Activated naive CD4-positive, alpha-beta T cell treated with anti-CD3 and anti-CD28 coated beads, Interleukin-2, amount 50 U/mL, for 72 hours (primary cell): ENCODE measurements at places on chromosomes 5 and 9. TPM values are rescaled to one million over a fixed set of nuclear protein-coding genes. Genes with fewer than 3 reads are reported as not detected.
A peak's percentile ranks its signal among the peaks of the same experiment; 100 is the strongest.

The FBP1 gene
- total RNA-seq = 1.2 TPM

The PDLIM4 gene
- total RNA-seq = not detected

The PCDHB14 gene
- not detected for total RNA-seq

The CCDC171 gene
- total RNA-seq = 5.8 TPM

The CTNND2 gene
- total RNA-seq = not detected

The CFAP90 gene
- not detected for total RNA-seq

The HSPB3 gene
- total RNA-seq = not detected

The IL17B gene
- not detected for total RNA-seq

The C1QTNF3 gene
- 3.3 TPM for total RNA-seq

The ALDH1A1 gene
- total RNA-seq = 0.11 TPM

The SLC6A7 gene
- total RNA-seq = not detected

The NTRK2 gene
- 0.16 TPM for total RNA-seq

The MLANA gene
- not detected for total RNA-seq

The BTNL3 gene
- not detected for total RNA-seq

The RECK gene
- total RNA-seq = 7.6 TPM

The VLDLR gene
- 0.98 TPM for total RNA-seq

DNA sequence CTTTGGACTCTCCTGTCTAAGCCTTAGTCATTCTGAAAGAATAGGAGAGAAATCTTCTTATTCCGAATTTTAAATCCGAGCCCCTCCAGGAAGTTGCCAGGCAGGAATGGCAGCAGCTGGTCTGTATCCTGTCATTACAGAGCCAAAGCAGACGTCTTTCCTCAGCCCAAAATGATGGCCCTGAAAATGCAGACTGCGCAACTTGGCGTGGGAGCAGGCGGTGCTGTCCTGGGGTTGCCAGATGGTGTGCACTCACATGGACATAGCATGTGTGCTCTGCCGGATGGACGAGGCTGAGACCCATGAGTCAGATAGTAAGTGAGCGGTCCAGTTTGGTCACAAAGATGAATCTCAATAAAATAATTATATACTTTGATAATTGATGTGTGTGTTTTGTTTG is 410.4 kb downstream of the KCTD16 start:
- no peak for DNase-seq

- no peak for DNase-seq
Measured at GRCh38 chr9:117224695-117225094, 190.2 kb downstream of the ASTN2 start.

GRCh38 chr5:2538169-2538568 is 213.3 kb downstream of the IRX2 start:
- no peak for DNase-seq

GRCh38 chr5:147645197-147645596 is 135.3 kb upstream of the DPYSL3 start:
- DNase-seq = no peak

- no peak for DNase-seq
Measured at GRCh38 chr5:180433032-180433422, 61.2 kb upstream of the CNOT6 start.

DNA sequence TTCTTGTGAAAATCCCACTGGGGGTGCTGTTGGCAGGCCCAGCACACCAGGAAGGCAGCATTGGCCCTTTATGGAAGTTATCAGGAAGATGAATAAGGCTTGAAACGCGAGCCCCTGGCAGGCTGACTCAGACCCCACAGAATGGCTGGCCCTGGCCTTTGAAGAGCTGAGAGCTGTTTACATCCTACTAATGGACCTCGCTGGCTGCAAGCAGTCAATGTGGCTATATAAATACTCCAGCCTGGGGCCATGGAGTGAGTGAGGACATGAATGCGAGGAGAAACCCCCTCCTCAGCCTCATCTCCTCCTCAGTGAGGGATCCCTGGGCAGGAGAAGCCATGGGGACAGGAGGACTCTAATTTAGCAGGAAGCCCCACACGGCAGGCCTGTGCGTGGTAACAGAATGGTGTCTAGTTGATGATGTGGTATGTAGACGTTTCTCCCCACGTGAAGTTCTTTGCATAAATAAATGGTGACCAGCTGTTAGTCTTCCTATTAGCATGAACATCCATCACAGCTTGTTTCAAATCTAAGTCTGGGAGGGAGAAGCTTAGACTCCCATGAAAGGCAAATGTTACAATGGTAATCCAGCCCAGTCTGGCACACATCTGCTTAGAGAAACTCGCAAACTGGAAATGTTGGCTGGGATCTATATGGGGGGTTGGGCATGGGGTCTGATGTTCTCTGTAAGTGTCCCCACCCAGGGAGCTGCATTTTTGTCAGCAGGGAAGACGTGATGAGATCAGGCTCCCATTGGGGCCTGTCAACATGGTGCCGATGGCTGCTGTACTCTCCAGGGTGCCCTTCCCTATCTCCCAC is 175.1 kb upstream of the PITX1 start:
- no peak for DNase-seq

- DNase-seq = no peak
Measured at GRCh38 chr9:38644601-38645000, 24.2 kb upstream of the ANKRD18A start.

GRCh38 chr9:1018121-1018520 is 32.0 kb upstream of the DMRT2 start:
- no peak for DNase-seq

GRCh38 chr5:77963795-77964194 is 187.7 kb upstream of the TBCA start:
- no peak for DNase-seq

- DNase-seq = no peak
Measured at GRCh38 chr5:173108914-173109313, 35.4 kb upstream of the BNIP1 start.

GRCh38 chr5:96569332-96569731 is 92.8 kb upstream of the CAST start:
- no peak for DNase-seq

DNA sequence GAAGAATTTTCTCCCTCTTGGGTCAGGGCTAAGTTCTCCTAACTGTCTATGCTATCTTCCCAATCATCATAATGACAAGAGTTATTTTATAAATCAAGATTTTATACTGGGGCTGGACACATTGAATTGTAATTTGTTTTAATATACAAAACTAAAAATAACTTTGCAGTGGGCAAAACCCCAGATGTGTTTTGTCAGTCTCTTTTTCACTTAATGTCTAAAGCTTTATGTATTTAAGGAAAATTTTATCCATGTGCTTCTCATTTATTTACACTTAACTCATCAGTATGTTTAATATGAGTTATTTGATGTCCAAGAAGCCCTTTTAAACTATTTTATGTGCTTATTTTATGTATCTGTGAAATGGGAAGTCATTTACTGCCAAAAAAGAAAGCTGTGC is 362.8 kb upstream of the ADAMTSL1 start:
- no peak for DNase-seq

GRCh38 chr5:178739452-178740180 is 9.2 kb upstream of the ZNF354A start:
- DNase-seq = no peak

GRCh38 chr5:80195837-80196400 is 59.9 kb downstream of the SERINC5 start:
- DNase-seq = no peak

- no peak for DNase-seq
Measured at GRCh38 chr9:12774861-12775678, at the start of gene LURAP1L. Gene LURAP1L, plus strand, starts transcription at chr9:12775020. Its CDS starts 696 bp downstream, at chr9:12775716.

GRCh38 chr5:169627551-169627950 is 9.5 kb upstream of the DOCK2 start:
- DNase-seq = no peak

DNA sequence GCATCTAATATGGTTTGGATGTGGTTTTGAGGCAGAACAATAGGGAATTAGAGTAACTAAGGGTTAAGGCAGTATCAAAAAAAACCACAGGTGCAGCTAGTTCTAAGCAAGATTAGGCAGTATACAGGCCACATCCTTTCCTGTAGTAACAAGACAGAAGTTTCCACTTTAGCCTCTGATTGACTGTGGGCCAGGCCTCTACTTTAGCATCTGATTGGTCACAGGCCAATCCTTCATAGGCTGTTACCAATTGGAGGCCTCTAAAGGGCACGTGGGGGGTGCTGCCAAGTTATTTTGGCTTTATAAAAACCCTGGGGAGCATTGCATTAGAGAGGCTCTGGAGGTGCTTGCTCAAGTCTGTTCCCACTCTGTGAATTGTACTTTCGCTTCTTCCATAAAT is 144.1 kb upstream of the ST8SIA4 start:
- peak; percentile 43 for DNase-seq

GRCh38 chr9:109171926-109172325 is 4.9 kb upstream of the FRRS1L start:
- DNase-seq = no peak

DNA sequence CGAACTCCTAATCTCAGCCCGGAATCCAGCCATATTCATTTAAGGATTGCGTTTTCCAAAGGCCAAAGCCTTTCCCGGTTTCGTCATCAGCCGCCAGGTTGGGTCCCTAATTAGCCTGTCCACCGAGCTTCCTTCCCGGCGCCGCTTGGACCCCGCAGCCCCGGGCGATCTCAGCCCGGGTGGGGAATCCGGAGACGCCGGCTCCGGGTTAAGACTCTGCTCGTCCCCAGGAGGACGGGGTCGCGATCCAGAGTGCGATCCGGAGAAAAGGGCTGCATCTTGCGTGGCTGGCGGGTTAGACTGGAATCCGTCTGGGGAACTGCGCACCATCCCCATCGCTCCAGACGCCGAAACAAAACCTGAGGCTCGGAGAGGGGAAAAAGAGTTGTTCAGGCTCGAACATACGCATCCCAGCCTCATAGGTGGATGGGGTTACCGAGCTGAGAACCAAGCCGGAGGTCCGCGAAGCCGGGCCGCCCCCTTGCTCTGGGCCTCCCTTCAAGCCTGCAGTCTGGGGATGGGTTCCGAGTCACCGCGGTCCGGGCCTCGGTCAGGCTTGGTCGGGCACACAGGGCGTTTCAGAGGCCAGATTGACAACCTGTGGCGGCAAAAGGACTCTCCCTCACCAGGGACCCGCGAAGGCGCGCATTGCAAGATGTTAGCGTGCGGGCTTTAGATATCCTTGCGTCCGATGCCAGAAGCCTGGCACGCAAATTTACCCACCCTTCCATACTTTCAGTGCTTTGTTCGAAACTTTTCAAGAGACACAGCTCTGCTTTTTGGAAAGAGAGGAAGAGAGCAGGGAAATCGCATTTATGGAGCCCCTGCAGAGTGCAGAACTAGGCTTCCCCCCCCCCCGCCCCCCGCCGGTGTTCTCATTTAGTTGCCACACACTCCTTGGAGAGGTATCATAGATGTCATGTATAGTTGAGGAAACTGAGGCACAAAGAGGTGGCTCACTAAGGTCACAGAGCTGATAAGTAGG is 7.9 kb downstream of the MSX2 start:
- DNase-seq = no peak

DNA sequence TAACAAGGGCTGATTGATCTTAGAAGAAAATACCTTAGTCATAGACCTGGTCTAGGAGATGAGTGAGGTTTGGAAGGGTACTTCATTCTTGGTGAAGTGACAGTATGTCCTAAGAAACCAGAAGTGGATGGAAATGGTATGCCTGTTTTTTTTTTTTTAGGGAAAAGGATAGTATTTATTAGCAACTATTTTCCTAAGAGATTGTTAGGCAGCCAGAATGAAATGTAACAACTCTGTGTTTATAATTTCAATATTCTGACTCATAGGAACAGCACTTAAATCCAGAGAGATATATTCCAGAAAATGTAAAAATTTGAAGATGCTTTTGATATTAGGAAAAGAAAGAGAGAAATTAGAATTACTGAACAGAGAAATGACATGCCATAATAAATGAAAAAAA is 21.2 kb upstream of the ARL14EPL start:
- no peak for DNase-seq

GRCh38 chr5:179806250-179807048 is at the start of gene MGAT4B:
Gene MGAT4B, minus strand, starts transcription at chr5:179806866. Its CDS starts 283 bp downstream, at chr5:179806583.
- no peak for DNase-seq

GRCh38 chr5:3217771-3218495 is 377.7 kb upstream of the IRX1 start:
- DNase-seq = no peak

DNA sequence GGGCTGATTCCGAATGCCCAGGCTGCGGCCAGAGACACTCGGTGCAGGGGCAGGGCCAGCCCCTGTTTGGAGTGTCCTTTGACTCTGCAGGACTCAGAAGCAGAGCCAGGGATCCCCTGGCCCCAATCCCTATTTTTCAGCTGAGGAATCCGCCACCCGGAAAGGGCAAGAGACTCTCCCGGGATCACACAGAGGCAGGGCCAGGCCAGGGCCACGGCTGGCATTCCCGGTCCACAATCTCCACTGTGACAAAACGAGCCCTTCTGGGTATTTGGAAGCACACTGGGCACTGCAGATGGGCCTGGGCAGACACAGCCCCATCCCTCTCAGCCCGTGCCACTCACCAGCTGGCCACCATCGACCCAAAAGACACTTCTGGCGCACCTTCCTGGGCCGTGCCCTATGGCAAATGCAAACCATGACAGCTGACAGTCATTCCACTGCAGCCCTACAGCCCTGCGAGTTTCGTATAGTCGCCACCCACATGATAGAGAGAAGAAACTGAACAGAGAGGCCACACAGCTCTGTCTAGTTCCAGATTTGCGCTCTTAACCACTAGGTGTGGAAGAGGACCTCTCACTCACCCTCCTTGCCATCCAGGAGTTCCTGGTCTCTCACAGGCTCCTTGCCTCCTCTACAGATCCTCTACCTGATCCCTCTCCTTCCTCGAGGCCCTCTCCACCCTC is 13.3 kb downstream of the NR5A1 start:
- DNase-seq = no peak

DNA sequence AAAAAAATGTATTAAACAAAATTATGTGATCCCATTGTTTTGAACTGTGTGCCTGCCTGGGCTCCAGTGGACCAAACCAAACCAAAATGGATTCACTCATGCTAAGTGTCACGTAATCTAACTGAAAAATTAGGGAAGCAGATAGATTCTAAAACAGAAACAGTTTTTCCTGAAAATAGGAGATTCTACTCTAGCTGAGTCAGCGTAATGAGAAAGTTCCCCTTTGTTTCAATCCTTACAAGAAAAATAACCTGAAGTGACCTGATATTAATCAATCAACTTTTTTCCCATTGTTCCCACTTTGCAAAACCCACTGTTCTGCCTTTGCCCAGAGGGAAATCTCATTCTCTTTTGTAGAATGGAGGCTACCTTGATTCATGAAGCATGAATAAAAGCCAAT is 682.4 kb upstream of the CDH10 start:
- no peak for DNase-seq

- no peak for DNase-seq
Measured at GRCh38 chr5:61004448-61004847, 59.4 kb downstream of the NDUFAF2 start.
